ENCODE measurements at places on chromosomes 2 and 18.

DNA sequence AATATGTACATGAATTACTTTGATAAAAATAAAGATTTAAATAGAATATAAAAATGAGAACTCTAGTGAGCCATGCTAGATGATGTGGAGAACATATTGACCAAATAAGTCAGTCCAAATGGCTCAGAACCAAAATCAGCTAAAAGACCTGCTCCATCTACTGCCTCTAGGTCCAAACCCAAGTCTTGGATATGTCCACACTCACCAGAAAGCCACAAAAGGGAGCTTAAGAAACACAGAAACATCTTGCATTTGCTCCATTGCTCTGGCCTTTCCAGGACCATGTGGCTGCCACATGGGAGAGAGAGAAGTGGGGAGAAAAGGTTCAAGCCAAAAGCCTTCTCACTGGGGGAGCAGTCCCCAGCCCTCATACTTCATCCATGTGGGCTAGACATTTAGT is 272.5 kb downstream of the DYSF start:
- no peak for DNase-seq

DNA sequence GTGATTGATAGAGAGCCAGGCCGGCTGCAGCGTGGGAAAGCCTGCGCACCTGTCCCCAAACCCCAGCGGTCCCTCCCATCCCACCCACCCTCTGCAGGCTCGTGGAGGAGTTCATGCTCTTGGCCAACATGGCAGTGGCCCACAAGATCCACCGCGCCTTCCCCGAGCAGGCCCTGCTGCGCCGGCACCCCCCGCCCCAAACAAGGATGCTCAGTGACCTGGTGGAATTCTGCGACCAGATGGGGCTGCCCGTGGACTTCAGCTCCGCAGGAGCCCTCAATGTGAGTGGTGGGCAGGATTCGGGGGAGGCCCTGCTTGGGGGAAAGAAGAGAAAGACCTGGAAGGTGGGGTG is 48.9 kb upstream of the ALPP start:
- no peak for DNase-seq

DNA sequence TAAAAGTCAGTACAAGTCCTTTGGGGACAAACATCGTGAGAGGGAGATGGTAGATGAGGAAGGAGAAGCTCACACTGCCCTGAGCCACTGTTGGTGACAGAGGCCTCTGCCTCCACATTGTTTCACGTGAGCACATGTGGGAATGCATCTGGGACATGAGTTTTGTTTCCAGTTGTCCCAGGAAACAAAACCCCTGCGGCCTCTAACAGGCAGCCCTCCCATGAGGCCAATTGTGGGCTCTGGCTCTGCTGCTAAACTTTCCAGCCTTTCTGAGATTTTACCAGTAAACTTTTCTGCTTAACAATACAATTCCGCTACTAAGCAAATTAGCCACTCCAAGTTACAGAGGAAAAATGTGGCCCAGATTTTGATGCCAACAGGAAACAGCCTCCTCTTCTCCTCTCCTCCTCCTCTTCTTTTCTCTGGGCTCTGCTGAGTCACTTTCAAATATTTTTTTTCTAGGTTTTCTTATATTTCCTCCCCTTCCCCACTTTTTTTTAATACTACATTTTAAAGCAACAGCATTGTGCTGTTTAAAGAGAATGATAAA is 23.4 kb upstream of the LRRC30 start:
- no peak for DNase-seq

GRCh38 chr2:175595139-175595538 is 406.9 kb downstream of the LNPK start:
- no peak for DNase-seq

All from activated CD4-positive, CD25-positive, alpha-beta regulatory T cell treated with anti-CD3 and anti-CD28 coated beads, Interleukin-2, amount 50 U/mL, for 72 hours (primary cell).